ENCODE measurements at places on chromosomes 1 and 21.

DNA sequence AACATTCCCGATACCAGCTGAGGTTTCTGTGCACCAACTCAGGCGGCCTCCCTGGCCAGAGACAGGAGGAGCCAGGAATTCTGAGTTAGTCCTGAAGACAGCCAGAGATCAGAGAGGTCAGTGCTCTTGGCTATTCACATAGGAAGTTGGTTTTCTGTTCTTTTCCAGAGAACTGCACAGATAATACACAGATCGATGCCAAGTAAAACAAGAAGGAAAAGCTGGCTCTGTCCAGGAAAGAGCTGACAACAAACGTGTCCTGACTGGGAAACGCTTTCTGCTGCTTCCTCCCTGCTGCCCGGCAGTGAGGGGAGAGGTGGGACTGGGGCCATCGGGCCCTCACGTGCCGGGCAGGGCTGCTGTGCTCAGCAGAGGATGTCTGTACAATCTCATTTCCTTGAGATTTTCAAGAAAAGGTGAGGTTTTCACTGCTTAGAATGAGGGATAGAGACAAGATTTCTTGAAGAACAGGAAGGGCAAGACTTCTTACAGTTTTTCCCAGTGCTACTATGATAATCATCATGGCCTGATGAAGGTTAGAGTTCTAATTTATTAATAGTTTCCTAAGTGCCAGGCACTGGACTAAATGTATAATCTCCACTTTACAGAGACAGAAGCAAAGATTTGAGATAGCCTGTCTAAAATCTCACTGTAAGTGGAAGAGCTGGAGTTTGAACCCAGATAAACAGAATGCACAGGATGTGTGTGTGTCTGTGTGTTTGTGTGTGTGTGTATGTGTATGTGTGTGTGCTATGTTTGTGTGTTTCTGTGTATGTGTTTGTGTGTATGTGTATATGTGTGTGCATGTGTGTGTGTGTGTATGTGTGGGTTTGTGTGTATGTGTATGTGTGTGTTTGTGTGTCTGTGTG is 211.0 kb upstream of the RAB4A start:
- DNase-seq: peak; percentile 64

- no peak for DNase-seq
Measured at GRCh38 chr1:24151175-24151533, 8.2 kb upstream of the IL22RA1 start.

- DNase-seq: no peak
Measured at GRCh38 chr1:23720256-23720995, 22.8 kb upstream of the ELOA start.

DNA sequence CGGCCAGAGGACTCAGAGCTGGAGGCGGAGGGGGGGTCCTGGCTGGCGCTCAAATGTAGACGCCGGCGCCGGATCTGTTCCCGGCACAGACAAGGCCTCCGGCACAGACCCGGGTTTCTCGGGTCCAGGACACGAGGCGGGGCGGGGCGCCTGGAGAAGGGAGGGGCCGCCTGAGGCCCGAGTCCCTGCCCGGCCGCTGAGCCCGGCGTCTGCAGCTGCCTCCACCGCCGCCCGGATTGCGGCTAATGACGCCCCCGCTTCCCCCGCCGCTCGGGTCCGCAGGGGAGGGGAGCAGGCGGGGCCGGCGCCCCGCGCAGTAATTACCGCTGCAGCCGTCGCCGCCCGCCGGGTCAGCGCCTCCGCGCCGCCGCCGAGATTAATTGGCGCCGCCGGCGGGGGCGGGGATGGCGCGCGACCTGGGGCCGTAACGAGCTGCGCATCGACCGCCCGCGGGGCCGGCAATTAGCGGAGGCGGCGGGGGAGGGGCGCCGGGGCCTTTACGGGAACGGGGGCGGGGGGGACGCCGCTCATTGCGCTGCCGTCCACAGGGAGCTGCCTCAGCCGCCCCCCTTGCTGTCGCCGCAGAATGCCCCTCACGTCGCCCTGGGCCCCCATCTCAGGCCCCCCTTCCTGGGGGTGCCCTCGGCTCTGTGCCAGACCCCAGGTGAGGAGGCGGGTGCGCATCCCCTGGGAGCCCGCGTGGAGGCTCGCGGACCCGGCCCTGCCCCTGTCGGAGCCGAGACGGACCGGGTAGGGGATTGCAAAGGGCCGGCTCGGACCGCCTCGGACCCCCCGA is 17.3 kb downstream of the NOC2L start:
- peak; percentile 83 for DNase-seq

- peak; percentile 73 for DNase-seq
Measured at GRCh38 chr1:51236531-51237350, 668 bp downstream of the RNF11 start.

DNA sequence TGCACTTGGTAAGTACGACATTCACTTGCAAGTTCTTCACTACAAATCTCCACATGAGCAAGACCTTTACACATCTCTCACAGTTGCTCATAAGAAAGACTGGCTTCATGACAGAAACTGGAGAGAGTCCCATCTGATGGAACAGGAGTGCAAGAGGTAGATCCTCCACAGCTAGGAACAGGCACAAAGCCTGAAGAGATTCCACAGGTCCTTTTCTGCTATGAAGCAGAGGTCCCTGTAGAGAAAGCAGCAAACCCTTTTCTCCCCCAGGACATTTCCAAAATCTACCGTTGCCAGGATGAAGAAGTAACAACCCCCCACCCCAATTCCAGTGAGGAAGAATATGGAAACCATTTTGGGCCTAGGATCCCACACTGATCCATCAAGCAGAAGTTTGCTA is 47.3 kb downstream of the EIF4G3 start:
- no peak for DNase-seq

DNA sequence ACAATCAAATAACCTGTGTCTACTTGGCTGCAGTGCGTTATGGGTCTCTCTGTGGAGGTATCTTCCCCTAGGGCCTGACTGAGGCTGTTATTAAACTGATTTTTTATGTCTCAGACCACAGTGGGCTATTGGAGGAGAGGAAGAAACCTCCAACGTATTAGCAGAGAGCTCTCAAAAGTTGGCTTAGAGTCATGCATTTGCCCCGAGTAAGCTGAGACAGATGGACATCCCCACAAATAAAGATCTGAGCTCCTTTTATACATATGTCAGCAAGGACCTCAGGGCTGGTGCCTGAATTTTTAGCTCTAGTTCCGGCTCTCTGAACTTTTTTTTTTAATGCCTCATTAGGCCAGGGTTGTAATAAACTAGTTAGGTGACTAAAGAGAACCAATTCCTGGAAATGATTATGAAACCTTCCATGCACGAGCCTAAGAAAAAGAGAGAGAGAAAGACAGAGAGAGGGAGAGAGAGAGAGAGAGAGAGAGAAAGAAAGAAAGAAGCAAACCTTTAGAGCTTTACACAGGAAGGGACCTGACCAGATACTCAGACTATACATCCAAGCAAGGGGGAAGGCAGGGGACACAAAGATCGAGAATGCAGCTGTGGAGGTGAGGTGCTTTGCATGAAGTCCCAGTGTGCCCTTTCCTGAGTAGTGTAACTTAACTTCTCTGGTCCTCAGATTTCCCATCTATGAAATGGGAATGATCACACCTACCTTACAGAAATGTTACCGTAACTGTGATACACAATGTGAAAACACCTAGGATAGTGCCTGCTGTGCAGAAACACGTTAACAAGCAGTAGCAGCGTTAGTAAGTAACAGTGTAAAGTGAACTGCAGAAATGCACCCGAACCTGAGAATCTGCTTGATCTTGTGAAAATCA is 8.4 kb upstream of the PIGR start:
- DNase-seq: no peak

- no peak for DNase-seq
Measured at GRCh38 chr21:33374450-33375096, 28.6 kb upstream of the IFNGR2 start.

DNA sequence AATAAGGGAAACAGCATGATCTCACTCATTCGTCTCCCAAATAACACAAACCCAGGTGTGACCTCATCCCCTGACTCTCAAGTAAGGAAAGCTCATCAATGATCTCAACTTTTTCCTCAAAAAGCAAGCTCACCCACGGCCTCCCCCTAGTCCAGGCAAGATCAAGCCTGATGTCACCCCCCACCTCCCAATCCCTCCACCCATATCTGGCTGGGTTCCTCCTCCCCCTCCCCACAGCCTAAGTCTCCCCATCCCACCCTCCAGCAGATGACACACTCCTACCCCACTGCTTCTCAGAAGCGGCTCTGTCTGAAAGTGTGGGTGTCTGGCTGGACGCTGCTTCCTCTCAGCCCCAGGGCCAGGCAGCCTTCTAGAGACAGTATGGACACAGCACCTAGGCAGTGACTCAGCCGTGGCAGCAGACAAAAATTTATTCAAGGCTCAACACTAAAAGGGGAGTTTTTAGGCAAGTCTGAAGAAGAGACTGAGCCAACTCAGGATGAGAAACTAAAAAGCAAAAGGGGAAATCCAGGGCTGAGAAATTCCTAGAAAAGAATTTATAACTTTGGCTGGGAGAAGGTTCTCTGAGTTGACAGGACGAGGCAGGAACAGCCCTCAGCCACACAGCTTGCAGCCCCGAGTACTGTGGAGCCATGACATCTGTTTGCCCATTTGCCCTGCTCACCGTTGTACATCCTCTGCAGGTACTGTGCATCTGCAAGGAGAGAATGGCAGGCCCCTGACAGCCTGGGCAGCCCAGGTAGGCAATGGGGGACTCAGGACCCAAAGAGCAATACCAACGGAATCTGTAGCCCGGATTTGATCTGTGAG is 81.6 kb upstream of the LRRC8D start:
- peak; percentile 62 for DNase-seq

DNA sequence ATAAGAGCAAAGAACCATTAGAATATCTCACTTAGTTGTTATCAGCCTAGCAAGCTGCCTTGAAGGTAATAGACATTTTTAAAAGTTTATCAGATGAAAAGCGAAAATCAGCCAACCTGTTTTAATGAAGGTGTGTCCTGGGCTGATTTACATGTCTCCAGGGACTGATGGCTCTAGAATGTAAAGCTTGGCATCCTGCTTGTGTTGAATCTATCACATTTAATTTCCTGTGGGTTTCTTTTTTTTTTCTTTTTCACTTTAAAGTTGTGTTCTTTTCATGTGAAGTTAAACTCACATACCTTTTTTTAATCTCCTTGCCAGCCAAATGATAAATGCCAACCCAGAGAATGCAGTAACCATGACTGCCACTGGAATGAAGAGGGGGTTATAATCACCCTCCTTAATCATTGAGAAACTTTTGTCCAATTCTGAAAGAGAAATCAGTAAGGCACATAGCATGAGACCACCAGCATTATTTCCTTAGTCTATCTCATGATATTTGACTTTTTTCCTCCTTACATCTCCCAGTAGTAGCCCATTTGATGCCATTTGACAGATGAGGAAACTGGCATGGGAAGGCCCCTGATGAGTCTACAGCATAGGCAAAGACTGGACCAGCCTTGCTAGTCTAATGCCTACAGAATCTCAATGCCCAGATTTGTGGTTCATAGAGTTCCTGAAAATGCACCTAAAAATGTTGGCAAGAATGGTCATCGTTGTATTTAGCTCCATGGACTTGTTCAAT is 10.0 kb downstream of the SELL start:
- no peak for DNase-seq

DNA sequence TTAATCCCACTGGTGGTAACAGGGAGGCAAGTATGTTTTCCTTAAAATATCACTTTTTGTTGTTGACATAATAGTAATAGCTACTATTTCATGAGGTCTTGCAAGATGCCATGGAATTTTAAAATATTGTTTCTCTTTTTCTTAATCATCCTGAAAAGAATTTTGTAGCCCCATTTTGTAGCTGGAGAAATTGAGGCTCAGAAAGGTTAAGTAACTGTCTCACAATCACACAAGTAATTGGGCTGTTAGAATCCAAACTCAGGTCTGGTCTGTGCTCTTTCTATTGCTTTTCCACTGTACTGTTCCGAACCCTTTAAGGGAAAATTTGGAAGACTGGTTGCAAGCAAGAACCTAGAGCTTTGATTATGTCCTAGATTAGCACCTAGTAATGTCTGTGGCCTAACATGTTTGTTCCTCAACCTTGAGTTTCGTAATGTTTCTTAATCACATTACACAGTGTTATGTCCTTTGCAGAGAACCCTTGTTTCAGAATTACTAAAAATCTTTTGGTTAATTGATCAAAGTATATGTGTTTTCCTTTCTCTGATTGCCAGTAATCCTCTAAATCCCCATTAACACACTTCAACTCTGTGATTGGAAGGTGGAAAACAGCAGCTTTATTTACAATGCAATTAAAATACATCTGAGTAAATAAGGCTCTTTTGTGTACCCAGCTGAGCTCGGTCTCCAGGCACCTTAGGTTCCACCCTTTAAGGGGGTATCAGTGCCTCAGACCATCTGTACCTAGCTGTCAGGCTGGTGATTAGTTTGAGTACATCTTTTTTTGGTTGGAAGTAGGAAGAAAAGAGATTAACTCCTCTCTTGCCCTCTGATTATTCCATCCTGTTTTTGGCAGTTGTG is 10.4 kb downstream of the LRRC42 start:
- no peak for DNase-seq

GRCh38 chr1:3651930-3652547 is at the start of gene TP73:
Gene TP73 (plus strand): TSS chr1:3652516. CDS start chr1:3682366, 29,850 bp downstream.
- peak; percentile 26 for DNase-seq

DNA sequence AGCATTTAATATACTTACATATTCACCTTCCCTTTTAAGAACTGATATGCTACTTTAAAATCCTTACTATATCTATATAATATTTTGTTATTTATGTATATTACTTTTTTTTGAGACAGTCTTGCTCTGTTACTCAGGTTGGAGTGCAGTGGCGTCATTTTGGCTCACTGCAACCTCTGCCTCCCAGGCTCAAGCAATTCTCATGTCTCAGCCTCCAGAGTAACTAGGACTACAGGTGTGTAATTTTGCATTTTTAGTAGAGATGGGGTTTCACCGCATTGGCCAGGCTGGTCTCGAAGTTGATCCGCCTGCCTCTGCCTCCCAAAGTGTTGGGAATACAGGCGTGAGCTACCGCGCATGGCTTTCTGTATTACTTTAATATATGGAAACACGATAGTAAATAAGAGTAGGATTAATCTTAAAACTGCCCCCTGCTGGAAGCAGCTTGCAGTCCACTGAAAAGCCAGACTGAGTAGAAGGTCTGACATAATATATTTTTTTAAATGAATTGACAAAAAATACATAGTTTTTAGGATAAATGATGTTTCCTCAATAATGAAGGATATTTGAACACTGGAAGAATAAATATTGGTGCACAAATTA is 24.4 kb downstream of the RCAN3 start:
- no peak for DNase-seq

DNA sequence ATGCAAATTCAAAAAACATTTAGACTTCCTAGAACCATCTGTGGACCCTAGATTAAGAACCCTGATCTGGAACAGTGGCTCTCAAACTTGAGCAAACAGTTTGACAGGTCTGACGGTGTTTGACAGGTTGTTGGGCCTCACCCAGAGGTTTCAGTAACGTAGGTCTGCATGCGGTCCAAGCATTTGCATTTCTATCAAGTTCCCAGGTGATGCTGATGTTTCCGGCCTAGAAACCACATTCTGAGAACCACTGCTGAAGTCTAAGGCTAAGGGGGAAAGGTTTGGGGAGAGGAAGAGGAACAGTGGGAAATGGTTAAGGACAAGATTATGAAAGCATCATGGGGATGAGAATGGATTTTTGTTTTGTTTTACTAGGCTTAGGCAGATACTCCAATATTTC is 48.6 kb downstream of the MDM4 start:
- DNase-seq: no peak
